Fibroblast of skin of right quadriceps (primary cell): ENCODE measurements at places on chromosomes 3 and 15.

DNA sequence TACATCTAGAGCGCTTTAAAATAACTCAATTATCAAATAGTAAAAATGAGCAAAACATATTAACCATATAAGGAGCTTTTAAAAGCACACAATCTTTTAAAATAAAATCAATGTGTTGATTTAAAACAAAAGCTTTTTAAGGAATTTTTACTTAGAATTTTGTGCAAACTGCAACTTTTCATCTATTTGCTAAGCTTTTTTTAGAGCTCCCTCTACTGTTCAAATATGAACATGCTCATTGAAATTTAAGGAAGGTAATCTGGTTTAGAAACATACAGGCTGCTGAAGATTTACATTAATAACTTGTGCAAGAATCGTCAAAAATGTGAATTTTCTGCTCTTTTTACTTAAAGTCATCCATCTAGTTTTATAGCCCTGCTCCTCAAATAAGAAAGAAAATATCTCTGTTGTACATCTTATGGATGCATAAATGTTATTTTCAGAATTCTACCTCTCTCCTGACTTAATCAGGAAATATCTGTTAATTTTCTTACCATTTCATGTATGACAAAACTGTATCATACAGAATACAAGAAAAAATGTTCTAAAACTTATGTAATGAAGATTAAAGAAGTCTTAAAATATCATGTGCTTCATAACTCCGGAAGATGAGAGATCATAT is 469.4 kb upstream of the ROBO2 start:
- DNase-seq = peak; percentile 7

DNA sequence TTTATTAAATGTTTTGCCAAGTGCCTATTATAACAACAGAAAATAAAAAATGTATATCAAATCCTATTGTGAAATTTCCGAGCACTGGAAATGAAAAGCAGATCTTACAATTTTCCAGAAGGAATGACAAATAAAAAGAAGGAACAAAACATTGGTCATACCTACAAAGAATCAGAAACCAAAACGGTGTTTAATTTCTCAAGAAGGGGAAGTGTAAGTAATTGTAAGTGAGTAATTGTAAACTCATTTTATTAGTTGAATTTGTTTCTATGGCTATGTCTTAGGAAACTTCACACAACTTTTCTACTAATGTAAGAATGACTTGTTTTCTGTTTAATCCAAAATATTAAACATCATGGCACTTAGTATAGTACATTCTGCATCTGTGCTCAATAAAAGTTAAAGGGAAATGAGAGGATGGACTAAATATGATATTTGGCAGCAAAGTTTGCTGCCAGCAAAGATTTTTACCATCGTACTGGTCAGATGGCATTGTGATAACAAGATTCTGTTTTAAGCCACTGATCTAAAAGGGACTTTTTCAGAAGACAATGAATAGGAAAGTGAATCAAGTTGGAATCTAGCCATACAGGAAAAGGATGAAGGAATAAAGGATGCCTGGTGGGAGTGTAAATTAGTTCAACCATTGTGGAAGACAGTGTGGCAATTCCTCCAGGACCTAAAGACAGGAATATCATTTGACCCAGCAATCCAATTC is 232.4 kb downstream of the NFKBIZ start:
- no peak for DNase-seq

DNA sequence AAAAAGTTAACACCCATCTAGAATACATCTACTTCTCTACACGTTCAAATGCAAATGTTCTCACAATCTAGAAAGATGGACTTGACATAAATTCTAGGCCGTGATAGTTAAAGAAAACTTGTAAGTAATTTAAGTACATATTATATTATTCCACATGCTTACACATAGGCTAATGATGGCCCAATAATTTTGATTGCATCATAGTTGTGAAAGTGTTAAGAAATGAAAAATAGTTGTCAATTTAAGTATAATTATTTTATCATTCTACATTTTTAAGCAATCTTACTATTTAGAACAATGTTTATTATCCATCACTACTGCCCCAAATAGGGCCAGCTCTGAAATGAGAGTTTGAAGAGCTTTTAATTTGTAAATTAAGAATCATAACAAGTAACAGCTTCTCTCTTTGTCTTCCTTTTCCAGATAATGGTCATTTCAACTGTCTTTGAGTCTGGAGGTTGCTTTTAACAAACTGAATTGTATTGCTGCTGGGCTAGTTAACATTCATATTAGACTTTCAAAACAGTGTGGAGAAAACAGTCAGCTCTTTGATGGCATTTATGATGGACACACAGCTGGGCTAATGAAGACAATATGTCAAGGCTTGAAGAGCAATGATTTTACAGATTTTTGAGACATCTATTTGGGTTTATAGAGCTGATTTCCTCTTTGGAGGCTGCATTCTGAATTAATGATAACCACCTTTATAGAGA is 246.1 kb upstream of the KCNH8 start:
- no peak for DNase-seq

GRCh38 chr15:70530906-70531305 is 232.5 kb downstream of the UACA start:
- DNase-seq = no peak

DNA sequence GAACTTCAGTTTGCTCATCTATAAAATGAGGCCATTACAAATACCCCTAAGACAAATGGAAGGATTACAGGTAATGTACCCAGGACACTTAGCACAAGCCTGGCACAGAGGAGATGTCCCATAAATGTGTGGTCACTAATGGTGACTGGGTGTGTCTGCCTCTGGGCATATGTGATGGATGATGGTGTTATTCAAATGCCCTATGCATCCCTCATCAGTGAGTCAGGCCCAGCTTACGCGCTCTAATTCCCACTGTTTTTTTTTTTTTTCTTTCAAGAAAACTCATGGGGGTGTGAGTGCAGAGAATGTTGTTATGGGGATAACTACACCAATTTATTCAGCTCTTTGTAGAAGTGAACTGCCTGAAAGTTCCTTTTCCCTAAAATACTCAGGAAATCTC is 23.6 kb upstream of the KIF23 start:
- peak; percentile 63 for DNase-seq

- DNase-seq = no peak
These were observed 9.0 kb downstream of the GASK1A start for GRCh38 chr3:42988097-42988496.

DNA sequence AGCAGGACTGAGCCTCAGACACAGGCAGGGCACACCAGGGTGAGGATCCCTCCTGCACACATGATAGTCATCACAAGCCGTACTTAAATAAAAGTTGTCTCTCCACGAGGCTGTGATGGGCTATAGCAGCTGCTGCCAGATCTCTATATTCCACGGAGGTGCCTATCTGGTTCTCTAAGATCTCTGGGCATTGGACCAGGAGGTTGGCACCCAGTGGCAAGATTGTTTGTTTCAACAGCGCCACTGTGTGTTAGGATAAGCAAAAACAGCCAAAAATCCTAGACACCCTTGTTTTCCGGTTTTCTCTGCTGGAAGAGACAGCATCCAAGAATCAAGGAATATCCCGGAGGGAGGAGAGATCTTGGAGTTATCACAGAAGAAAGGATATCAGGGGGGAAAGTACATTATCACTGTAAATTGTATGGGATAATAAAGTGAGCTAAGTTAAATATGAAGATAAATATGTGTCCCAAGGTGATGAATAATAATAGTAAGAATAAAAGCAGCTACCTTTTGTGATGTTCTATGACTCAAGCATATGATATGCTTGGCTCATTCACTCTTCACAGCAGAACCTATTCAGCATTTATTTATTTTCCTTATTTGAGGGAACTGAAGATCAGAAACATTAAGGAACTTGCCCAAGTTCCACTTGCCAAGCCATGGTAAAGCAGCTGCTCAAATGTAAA is 90.6 kb upstream of the AKAP13 start:
- DNase-seq = peak; percentile 27

DNA sequence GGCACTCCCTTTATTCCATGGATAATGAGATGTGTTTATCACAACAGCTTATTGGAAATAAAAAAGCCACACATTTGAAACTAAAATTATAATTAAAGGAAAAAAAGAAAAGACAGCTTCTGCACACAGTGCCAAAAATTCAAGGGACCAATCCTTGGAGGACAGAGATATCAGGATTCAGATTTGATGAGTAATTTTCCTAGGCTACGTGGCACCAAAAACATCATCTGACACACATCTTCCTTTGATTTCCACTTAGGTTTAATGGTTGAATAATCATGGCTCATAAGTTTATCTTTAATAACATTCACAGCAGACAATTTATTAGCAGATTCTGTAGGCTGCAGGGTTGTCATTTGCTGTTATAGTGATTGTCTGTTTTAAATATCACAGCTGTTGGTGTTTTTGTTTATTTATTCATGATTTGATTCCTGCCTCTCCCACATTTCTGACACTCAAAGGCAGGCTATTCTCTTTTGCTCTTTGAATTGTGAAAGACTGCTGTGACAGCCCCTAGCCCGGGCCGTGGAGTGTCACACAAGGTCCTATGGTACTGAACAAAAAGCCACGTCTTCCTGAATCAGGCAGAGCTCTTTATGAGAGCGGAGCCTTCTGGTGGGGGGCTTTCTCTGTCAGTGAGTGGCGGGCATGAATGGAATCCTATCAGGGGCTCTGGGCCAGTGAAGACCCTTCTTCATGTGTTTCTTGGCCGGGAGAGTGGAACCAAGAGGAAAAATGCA is 708.5 kb downstream of the SQOR start:
- no peak for DNase-seq

DNA sequence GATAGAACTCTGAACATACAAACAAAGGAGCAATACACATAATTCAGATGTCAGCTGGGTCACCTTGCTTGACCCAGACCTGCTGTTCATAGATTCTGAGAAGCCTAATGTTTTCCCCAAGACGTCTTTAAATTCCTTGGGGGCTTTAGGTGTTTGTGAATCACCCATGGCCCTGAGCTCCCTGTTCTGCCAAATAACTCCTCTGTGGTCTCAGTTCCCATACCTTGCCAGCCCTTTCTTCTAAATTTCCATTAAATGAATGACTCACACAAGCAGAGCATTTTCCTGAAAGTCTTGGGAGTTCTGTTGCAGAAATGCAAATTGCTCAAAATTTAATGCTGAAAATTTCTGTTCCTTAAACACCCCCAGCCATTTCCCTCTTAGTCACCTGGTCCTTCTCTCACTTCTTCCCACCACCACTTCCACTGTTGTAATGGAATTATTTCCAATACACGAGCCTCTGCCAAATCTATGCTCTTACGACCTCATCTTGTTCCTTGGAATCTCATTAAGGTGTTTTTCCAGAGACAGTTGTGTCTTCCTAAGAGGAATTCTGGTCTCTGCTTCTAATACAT is 33.4 kb upstream of the PSMD6 start:
- DNase-seq = peak; percentile 86

- no peak for DNase-seq
These were observed 34.1 kb downstream of the TPM1 start for GRCh38 chr15:63076714-63077046.

DNA sequence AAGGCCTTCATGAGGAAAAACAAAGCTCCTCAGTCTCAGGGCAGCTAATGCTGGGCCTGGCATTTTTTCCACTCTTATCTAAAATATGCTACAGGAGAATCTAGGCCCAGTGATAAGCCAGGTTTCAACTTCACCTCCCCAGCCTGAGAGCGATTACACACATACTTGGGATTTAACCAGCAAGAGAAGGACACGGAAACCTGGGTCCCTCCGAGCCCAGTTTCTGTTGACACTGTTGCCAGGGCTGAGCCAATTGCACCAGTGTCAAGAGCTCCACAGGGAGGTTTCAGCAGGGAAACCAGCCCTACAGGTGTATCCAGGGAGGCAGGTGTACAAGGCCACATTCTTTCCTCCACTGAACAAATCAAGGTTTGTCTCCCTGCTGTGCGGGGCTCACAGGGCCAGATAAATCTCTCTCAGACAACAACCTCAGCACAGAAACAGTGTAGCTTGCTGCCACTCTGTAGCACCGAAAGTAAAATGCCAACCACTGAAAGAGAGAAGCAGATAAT is 85.4 kb downstream of the MAGI1 start:
- DNase-seq = no peak

DNA sequence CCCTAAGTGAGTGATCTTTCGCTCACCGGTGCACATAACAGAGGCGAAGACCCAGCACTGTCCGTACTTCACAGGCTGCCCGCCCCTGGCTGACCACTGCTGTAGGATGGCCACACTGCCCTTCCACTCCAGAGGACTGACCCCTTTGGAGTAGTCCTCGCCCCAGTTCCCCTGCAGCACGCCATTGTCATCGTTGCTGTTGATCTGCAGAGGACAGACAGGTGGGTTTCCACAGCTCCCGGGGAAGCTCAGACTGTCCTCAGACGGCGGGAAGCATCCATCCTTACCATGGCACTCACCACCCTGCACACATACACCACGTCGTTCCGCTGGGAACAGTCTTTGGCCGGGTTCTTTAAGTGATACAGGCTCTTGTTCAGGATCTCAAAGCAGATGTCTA is 20.5 kb upstream of the TGM5 start:
- no peak for DNase-seq

DNA sequence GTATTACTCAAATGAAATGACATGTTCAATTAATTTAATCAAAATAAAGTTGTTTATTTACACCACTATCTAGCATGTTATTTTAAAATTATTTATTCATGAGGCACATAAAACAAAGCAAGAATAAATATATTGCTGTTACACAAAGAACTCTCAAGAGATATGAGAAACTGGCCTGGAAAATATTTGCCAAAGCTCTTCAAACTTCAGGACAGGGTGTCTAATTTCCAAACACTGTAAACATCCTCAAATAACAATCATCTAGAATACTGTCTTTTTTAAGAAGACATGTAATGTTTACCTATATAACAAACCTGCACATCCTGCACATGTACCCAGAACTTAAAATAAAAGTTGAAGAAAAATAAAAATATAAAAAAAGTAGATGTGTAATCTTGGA is 876.6 kb downstream of the TUSC7 start:
- DNase-seq = no peak

DNA sequence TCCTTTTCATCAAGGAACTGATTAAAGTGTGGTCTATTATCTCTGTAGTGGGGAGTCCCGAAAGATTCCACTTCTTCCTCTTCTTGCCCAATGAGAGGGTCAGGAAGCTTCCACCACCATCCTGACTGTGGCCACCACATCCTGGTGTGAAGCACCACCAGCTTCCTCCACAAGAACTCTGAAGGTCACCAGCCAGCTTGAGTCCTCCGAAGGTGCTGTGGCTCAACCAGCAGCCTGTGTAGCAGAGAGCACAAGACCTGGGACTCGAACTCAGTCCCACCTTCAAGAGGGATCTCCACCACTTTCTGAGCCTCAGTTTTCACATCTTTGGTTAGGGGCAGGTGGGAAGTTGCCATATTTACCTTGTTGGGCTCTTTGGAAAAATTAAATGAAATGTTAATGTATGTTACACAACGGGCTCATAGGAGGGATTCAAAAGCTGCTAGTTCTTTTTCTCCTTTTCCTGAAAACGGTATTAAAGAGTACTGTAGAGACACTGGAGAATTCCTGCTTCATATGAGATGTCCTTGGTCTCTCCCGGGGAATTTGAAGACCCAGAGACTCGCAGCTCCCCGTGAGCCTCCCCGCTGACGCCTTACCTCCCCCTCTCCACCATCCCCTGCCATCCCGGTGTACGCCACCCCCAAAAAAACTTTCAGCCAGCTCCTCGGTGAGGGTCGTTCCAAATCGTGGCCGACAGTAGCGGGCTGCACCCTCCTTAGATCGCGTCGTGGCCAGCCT is 816 bp upstream of the ACAN start:
- no peak for DNase-seq
